GM03348 (cell line): ENCODE measurements at places on chromosomes 7 and 10.
A peak's percentile ranks its signal among the peaks of the same experiment; 100 is the strongest.

GRCh38 chr7:12157517-12157916 lies 53.6 kb upstream of the TMEM106B start:
- DNase-seq: no peak

DNA sequence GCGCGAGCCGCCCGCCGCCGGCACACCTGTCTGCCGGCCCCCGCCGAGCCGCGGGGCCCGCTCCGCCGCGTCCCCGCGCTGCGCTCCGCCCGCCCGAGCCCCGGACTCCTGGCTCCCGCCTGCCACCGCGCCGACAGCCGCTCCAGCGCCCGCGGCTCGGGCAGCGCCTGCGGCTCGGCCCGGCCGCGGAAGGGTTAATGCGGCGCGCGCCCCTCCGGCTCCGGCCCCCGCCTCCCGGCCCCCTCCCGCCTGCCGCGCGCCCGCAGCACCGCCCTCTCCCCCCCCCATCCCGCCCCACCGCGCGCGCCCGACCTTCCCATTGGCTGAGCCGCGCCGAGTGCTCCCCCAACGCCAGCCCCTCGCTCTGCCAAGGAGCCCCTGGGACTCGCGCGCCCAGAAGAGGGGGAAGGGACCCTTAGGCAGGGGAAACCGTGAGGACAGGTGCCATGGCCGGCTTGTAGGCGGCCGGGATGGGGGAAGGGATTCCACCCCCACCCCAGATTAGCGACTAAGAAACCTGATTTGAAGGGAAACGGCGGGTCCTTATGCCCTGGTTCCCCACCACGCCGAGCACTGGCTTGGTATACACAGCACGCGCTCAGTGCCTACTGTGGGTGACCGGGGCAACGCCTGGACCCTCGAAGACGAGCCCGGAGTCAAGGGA lies at the start of gene KCNH2:
KCNH2 (minus strand) TSS at position 196 of the 664 bp plus-strand sequence. CDS start 408 bp downstream, outside the sequence.
- DNase-seq: peak; percentile 55

DNA sequence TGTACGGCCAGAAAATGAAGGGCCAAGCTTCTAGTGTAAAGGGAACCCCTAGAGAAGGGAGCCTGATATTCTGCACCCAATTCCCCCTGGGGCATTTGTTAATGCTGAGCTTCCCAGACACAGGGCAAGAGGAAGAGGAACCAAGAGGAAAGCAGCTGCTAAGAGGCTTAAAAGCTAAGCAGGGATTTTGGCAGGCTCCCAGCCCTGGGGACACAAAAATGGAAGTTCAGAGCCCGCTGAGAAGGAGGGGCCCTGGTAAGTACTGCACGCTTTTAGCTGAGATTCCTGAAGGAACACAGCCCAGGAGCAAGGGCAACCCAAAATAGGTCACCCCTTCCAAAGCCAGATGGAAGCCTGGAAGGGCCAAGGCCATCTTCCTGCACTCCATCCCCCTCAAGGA lies 387.3 kb upstream of the MGMT start:
- no peak for DNase-seq

- no peak for DNase-seq
Measured at GRCh38 chr7:21426286-21427181, 1.3 kb upstream of the SP4 start.

GRCh38 chr10:51421853-51422252 lies 277.5 kb downstream of the CSTF2T start:
- DNase-seq: no peak

DNA sequence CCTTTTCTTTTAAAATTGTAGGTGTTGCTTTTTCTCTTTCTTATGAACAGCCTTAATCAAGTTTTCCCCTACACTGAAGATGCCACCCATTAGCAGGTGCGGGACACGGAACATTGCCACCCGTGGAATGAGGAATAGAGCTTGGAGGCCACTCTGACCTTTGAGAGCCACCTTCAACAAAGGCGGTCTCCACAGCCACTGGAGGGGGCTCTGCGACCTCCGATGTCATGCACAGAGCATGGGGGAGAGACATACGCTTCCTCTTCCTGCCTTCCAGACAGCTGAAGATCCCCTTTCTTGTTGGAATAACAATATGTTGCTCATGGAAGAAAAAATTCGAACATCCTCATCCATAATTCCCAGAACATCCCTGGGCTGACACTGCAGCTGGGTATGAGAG lies 39.1 kb downstream of the ADARB2 start:
- no peak for DNase-seq

- no peak for DNase-seq
Measured at GRCh38 chr7:85286446-85286845, 99.6 kb upstream of the SEMA3D start.

DNA sequence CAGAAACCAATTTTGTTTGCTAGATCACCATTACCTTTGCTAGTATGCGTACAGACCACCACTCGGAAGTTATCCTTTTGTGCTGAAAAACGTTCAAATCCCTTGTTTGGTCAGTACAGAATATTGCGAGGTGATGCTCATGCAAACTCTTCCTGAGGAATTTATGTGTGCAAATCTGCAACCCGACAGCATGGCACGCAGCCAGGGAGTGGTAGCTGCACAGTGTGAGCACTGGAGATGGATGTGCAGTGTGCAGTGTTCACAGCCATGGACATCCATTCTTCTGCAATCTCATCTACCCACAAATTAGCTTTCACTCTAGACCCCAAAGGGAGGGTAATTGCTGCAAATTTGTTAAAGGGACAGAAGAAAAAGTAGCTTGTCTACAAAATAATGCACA lies 72.2 kb downstream of the CACUL1 start:
- DNase-seq: no peak
